ENCODE measurements at places on chromosomes 7 and 10.

DNA sequence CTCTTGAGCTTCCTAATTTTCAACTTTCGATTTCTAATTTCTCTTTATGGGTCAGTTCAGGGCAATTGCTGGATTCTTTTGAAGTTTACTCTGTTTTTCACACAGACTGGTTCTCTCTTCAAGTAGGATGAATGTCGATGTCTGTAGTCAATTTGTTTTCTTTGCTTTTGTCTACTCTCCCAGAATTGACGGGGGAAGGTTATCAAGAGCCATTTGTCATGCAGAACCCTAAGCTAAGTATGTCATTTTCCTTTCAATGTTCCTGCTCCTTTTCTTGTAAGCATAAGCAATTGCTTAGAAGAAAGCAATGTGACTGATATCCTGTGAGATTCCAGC, 53.7 kb downstream of the SLC39A12 start:
- no peak for DNase-seq

DNA sequence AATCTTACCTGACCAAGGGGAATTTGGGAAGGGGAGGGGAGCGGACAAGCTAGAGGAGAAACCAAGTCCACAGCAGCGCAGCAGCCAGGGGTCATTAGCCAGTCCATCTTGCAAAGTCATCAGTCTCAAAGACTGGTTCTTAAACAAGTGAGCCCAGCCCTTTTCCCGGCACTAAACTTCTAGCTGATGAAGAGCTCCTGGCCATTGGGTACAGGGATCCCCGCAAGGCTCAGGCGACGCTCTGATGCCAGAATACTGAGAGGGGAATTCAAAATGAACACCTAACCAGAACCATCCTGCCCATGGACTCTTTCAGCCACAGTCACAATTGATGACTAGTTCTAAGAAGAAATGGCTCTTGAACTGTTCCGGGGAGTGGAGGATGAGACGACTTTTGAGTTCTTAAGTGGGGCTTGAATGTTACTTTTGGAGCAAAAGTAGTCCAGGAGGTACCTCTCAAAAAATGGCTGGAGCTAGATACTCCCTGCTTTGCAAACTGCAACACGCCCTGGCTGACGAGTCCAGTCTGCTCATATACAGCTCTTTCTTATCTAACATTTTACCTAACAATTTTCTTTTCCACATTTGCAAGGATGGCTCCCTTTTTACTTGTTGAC, 2.5 kb upstream of the TWIST1 start:
- no peak for DNase-seq

GRCh38 chr10:543862-544822, 145.3 kb downstream of the DIP2C start:
- DNase-seq: no peak

- DNase-seq: no peak
Measured at GRCh38 chr7:86964973-86965726, 94.3 kb downstream of the ELAPOR2 start.

GRCh38 chr7:136133551-136133950, 156.4 kb upstream of the MTPN start:
- DNase-seq: no peak

DNA sequence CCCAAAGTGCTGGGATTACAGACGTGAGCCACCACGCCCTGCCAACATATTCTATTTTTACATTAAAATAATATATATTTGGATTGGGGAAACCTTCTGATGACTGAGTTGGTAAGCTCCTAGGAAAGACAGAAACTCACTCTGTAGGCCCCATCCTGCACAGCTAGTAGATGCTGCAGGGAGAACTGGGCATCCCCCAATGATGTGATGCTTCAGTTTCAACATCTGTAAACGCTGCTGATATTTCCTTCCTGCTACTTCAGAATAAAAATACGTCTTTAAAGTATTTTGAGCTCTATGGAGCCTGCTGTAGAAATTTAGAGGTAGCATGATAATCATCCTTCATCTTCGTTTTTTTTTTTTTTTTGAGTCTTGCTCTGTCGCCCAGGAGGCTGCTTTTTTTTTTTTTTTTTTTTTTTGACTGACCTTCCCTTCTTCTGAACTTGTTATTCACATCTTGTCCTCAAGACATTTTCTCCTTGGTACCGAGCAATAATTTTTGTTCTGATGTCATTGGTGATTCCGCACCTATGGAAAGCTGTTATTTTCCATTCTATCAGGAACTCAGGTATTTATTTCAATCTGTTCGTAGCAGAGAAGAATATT, 21.8 kb upstream of the INPP5F start:
- no peak for DNase-seq

GRCh38 chr7:12207046-12207445, 4.0 kb upstream of the TMEM106B start:
- no peak for DNase-seq

DNA sequence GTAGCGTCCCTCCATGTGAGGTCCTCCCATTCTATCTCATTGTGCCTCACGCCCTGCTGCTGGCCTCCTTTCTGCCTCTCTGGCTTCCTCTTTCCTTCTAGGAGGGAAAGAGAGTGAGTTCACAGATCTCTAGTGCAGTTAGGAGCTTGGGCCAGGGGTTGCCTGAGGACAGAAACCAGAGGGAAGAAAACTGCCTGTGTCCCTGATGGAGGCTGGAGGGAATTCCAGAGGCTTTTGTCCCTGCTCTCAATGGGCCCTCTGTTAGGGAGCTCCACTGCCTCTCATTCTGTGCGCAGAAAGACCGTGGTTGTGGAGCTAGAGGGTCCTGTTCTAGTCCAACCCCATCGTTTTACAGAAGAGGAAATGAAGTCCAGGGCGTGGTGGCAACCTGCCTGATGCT, 4.6 kb downstream of the MARVELD1 start:
- peak; percentile 60 for DNase-seq

DNA sequence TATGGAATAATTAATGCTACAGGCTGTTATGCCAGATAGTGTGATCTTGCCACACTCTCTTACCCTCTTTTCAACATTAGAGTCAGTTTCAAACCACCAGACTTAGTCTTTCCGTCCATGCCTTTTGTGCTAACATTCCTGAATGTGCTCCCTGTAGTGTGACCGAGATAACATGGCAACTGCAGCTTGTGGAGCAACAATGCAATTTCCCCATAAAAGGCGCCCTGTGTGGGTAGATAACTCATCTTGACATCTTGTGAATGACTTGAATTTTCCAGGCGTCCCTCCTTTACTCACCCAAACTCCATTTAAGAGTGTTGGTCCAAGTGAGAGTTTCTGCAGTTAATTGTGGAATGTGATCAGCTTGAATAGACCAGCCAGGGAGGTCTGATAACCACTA, 99.6 kb downstream of the DNAH11 start:
- no peak for DNase-seq

DNA sequence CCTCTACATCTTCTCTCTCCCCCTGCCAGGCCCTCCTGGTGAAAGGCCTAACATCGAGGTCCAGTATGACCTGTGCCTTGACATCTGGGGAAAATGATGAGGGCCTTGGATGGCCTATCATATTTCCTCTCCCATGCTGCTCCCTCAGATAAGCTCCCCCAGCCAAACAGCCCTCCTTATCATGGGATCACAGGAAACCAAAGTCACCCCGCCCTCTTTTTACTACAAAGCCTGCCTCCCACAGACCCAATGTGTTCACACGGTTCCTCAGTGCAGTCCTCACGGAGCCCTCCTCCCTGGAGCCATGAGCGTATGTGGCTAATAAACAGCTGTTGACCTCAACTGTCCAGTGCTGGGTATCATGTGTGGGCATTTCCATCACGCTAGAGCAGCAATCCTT, 32.0 kb downstream of the C10orf90 start:
- no peak for DNase-seq
